Immature natural killer cell (primary cell): ENCODE measurements at places on chromosomes 5 and 9. TPM values are rescaled to one million over a fixed set of nuclear protein-coding genes. Genes with fewer than 3 reads are reported as not detected.

The OGN gene
- polyA plus RNA-seq: not detected

The SLCO4C1 gene
- polyA plus RNA-seq: 21.5 TPM

The CD180 gene
- 0.52 TPM for polyA plus RNA-seq

The C8G gene
- 5.1 TPM for polyA plus RNA-seq

DNA sequence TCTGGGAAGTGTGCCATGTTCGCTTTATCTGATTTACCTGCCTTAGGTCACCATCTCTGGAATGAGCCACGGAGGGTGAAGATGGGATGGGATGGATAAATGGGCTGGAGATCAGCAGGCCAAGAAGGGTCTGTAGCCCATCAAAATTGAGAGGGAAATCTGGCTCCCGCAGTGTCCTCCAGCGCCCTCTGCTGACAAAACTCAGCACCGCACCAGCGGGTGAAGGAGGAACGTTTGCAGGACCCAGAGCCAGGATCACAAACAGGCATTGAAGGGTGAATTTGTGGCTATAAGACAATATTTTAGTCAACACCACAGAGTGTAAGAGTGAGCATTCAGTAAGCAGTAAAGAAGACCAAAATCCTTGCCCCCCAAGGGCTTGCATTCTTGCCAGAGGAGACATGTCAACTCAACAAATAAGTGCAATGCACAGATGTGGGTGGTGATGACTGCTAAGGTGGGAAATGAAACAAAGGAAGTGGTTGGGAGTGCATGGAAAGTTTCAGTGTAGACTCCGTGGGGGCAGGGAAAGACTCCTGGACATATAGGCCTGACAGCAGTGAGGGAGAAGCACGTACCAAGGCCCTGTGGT, 124.4 kb downstream of the TENT4A start:
- H3K36me3 ChIP-seq: no peaks in the 10 kb centered on the region
- H3K4me3 ChIP-seq: no peak overlapping the region
- no peak overlapping the region for H3K27ac ChIP-seq
- peaks cover 3% of the 10 kb centered on the region for H3K4me1 ChIP-seq
- peak; percentile 31 for DNase-seq
- no peaks in the 10 kb centered on the region for H3K27me3 ChIP-seq

DNA sequence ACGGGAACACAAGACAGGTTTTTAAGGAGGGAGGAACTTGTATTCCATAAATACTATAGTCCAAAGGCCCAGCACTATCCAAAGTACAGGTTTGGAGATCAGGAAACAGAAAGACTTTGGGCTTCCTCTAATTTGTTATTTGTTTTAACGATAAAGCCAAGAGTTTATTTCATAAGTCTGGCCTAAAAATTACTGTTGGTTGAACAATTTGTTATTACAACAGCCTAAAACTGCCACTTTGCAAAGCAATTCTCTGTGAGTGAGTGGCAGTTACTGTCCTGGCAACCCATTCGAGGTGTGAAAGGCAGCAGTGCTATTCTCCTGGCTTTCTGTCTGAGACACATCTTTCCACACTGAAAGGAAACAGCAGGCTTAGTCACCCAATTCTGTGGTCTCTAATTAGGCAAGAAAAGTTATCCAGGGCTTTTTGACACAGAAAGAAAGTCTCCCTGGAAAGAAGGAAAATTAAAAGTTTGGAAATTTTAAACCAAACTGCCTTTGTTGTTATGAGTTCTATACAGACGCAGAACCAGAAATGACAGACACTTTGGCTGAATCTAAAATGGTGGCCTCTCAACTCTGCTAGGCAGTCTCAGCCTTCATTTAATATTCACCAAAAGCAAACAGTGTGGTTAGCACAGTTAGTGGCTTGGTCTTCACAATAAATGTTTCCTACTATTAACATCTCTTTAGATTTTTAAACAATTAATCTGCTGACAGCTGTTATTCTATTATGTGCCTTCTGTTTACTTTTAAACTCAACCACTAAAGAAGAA, 33.9 kb downstream of the PSMB7 start:
- H3K4me3 ChIP-seq: no peak overlapping the region
- H3K36me3 ChIP-seq: peaks cover 19% of the 10 kb centered on the region
- DNase-seq: no peak
- H3K4me1 ChIP-seq: peaks cover 18% of the 10 kb centered on the region
- peak overlapping the region; percentile 70 for H3K27ac ChIP-seq

DNA sequence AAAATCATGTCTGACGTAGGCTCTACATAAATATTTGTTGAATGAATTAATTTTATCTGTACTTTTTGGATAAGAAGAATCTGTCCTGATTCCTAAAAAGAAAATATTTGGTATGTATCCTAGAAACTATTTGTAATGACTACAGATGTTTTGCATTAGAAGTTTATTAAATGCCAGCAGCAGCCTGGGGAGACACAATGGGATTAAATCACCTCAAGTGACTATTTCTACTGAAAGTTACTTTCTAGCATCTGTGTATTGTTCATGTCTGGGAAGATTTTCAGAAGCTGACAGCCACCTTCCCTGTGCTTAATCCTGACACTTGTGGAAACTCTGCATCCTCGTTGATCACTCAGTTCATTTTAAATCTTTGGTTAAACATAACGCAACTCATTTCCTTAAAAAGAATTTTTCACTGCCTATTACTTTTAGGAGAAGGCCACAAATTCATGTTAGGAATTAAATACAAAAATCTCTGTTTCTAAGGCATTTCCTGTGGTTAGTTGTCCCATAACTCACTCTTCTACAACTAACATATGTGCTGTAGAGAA, 209.3 kb upstream of the PPP1R2B start:
- peaks cover 8% of the 10 kb centered on the region for H3K27me3 ChIP-seq
- H3K4me3 ChIP-seq: no peak overlapping the region
- H3K4me1 ChIP-seq: no peaks in the 10 kb centered on the region

DNA sequence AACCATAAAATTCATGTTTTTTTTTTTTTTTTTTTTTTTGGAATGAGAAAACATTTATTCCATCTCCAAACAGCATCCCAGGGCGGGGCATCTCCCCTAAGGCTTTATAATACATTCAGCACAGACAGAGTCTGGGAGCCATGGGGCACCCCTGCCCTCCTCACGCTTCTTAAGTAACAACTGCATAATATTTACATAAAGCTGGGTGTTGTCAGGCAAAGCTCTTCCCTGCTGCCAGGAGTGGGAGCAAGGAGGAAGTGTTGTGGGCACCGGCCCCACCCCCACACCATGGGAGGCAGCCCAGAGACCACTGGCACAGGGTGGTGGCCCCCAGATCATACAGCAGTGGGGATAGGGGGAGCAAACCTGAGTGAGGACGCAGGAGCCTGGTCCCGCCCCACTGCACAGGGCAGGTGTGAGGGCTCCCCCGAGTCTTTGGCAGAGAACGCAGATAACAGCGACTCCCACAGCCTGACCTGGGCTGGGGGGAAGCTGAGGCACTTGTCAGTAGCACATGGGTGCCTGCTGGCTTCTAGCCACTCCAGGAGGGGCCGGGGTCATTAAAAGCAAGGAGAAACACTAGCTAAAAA, 86.1 kb upstream of the CEP78 start:
- no peak overlapping the region for H3K4me3 ChIP-seq
- H3K27ac ChIP-seq: no peak overlapping the region
- DNase-seq: no peak
- no peaks in the 10 kb centered on the region for H3K36me3 ChIP-seq
- peaks cover 32% of the 10 kb centered on the region for H3K4me1 ChIP-seq
- peaks cover 4% of the 10 kb centered on the region for H3K27me3 ChIP-seq

- H3K27me3 ChIP-seq: peaks cover 1% of the 10 kb centered on the region
- no peak overlapping the region for H3K27ac ChIP-seq
- H3K4me3 ChIP-seq: no peak overlapping the region
- no peaks in the 10 kb centered on the region for H3K36me3 ChIP-seq
- no peaks in the 10 kb centered on the region for H3K4me1 ChIP-seq
Observed at GRCh38 chr5:98041661-98042060, 731.8 kb upstream of the RGMB start.
